ENCODE measurements at places on chromosomes 11 and 22.

DNA sequence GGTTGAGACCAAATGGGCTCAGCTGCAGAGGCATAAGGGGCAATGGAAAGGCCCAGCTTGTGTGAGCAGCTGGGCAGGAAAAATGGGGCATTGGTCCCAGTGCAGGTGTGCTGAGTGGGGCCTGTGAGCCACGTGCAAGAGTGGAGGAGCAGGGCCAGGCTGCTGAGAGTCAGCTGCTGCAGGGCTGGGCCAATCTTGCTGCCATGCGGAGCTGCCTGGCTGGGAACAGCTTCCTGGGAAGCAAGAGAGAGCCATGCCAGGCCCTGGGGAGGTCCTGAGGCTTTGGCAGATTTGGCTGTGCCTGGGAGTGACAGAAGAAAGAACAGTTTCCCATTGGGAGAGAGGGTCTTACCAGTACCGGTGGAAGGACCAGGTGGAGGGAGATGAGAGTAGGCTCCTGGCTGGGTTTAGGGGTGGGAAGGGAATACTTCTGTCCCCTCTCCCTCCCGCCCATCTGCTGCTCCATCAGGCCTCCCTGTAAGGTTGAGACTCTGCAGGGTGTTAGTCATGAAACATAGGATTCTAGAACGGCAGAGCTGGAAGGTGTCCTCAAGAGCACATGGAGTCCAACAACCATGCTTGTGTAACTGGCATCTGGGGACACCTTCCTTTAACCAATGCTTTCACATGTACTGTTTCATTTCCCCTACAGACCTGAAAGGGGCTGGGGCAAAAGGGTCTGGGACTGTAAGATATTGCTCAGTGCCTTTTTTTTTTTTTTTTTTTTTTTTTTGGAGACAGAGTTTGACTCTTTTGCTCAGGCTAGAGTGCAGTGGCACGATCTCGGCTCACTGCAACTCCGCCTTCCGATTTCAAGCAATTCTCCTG lies 10.4 kb downstream of the SEPTIN3 start:
- DNase-seq: no peak

GRCh38 chr11:128666397-128666796 lies 27.5 kb upstream of the FLI1 start:
- DNase-seq: peak; percentile 12

- no peak for DNase-seq
Measured at GRCh38 chr11:73856031-73856567, 20.5 kb downstream of the COA4 start.

GRCh38 chr11:83088965-83089364 lies 17.3 kb upstream of the RAB30 start:
- DNase-seq: no peak

GRCh38 chr22:17941471-17942406 lies 82.6 kb downstream of the MICAL3 start:
- no peak for DNase-seq

GRCh38 chr11:27722117-27722952 lies 22.1 kb upstream of the BDNF start:
- DNase-seq: peak; percentile 66

GRCh38 chr22:19565382-19566278 lies 41.4 kb upstream of the CLDN5 start:
- DNase-seq: no peak

GRCh38 chr22:22035771-22036314 lies 53.3 kb upstream of the TOP3B start:
- DNase-seq: no peak

DNA sequence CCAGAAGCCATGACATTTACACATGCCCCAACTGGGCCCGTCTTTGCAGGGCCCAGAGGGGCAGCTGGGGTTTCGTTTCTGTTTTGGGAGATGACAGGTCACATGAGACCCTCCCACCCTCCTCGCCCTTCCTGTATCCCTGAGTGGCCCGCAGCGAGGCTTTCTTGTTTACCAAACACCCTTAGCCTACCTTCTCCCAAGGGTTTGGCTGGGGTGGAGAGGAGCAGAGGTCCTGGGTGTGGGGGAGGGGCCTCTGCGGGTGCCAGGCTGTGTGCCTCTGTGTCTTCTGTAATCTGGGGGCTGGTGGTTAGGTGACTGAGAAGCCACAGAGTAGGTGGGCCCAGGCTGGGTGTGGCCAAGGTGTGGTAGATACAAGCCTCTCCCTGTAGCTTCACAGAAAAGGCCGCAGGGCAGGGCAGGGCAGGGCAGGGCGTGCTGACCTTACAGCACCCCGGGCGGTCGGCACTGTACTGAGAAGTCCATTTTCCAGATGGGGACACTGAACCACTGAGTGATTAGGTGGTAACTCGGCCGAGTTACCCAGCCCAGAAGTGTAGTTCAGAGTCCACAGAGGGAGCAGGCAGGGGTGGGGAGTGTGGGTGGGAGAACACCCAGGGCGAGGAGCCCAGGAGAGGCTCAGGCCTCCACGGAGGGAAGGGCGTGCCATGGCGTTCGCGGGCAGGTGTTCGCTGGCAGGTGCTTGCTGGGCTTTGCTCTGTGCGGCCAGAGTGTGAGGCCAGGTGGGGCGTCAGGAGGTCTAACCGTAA lies 8.7 kb downstream of the PRR5 start:
- no peak for DNase-seq

DNA sequence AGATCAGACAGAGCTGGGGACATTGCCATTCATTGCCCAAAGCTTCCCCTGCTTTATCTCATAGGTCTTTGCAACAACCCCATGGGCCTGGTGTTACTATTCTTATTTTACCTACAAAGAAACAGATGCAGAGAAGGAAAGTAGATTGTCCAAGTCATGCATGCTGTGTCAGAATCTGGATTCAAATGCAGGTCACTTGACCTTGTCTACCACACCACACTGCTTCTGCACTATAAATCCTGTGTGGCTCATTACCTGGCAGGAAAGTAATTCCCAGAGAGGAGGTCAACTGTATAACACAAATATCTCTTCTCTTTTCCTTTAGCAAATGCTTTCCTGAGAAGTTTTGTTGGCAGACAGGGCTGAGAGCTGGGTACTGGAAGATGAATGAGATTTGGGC lies 18.5 kb downstream of the PLEKHB1 start:
- DNase-seq: no peak

- no peak for DNase-seq
Measured at GRCh38 chr11:113603277-113604059, 102.6 kb downstream of the TMPRSS5 start.

DNA sequence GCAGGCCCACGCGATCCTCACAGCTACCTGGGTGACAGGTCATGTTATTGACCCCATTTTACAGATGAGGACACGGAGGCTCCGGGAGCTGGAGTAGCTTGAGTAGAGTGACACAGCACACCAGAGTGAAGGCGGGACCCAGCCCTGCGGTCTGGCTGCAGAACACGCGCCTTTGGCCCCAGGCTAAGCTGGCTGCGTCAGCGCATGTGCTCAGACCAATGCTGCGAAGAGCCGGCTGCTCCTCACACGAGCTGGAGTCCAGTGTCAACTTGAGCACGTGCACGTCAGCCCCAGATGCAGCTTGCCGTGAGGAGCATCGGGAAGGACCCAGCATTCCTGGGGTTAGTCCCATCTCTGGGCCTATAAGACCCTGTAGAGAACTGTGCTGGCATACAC lies 49.9 kb downstream of the SCUBE1 start:
- peak; percentile 65 for DNase-seq

DNA sequence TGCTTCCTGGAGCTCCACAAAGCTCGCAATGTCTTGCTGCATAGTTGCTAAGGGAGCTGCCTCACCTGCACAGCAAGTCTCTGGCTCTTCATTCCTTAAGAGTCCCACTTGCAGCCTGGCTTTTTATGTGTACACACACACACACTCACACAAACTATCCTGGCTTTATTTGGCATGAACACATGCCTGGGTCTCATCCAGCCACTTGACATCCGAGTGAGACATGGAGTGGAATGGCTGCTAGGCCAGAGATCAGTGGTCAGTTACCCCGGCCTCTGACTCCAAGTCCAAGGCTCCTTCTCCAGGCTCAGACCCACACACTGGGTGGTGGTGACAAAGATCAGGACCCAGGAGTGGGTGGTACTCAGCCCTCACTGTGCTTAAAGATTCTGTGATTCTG lies 37.9 kb upstream of the CLTCL1 start:
- DNase-seq: no peak

DNA sequence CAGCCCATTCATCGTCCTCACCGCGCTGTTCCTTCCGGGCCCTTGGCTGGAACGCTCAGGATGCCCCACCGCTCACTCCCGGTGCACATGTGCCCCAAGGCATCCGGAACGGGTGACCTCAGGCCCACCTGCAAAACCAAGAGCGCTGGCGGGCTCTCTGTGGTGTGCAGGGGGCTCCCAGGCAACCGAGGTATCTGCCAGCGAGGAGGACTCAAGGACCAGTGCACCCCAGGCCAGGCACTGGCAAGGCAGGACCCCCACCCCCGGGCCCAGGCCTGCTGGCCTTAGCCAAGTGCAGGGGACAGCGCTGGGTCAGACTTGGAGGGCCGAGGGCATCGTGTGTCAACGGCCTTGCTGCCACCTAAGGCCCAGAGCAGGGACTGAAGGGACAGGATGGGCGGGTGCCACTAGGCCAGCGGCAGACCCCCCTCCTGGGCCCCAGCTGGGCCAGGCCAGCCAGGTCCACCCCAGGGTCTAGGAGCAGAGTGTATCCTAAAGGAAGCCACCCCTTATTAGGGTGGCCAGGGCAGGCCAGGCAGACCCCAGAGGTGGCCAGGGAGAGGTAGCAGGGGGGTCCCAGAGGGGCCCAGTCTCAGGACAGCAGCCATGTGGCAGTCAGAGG lies 8.5 kb downstream of the TNNT3 start:
- no peak for DNase-seq

GRCh38 chr11:47791774-47792430 lies 24.8 kb upstream of the FNBP4 start:
- no peak for DNase-seq

- DNase-seq: no peak
Measured at GRCh38 chr11:111352231-111352746, 26.8 kb downstream of the POU2AF1 start.

GRCh38 chr11:81472646-81473045 lies 1261.0 kb downstream of the FAM181B start:
- DNase-seq: no peak

- no peak for DNase-seq
Measured at GRCh38 chr22:46966846-46967245, 204.4 kb downstream of the TBC1D22A start.

- peak; percentile 62 for DNase-seq
Measured at GRCh38 chr11:79119491-79120284, 321.1 kb downstream of the TENM4 start.

GRCh38 chr22:37459206-37459605 lies 27.0 kb downstream of the MFNG start:
- DNase-seq: no peak

- DNase-seq: no peak
Measured at GRCh38 chr11:7089328-7090251, 792 bp downstream of the RBMXL2 start.

- DNase-seq: no peak
Measured at GRCh38 chr11:73048446-73048845, 93.7 kb downstream of the FCHSD2 start.

- DNase-seq: peak; percentile 42
Measured at GRCh38 chr11:70135625-70136059, 57.5 kb downstream of the ANO1 start.

DNA sequence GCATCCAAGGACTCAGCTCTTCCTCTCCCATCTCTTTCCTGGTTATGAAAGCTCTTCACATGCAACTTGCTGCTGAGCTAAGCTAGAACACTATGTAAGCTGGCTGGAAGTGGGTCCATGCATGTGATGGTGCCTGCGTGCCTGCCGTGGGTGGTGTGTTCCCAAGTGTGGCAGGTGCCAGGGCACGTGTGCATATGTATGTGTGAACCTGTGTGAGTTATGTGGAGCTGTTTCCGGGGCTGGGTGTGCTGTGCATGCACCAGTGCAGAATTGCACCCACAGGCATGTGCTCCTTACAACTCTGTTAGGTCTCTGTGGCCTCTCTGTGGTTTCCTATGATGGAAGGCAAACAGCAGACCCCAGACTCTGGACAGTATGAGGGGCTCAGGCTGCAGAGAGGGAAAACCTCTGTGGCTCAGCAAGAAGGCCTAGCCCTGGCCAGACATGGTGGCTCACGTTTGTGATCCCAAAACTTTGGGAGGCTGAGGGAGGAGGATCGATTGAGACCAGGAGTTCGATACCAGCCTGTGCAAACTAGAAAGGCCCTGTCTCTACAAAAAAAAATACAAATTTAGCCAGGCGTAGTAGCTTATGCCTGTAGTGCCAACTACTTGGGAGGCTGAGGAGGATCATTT lies 4.1 kb upstream of the P2RY6 start:
- DNase-seq: no peak

DNA sequence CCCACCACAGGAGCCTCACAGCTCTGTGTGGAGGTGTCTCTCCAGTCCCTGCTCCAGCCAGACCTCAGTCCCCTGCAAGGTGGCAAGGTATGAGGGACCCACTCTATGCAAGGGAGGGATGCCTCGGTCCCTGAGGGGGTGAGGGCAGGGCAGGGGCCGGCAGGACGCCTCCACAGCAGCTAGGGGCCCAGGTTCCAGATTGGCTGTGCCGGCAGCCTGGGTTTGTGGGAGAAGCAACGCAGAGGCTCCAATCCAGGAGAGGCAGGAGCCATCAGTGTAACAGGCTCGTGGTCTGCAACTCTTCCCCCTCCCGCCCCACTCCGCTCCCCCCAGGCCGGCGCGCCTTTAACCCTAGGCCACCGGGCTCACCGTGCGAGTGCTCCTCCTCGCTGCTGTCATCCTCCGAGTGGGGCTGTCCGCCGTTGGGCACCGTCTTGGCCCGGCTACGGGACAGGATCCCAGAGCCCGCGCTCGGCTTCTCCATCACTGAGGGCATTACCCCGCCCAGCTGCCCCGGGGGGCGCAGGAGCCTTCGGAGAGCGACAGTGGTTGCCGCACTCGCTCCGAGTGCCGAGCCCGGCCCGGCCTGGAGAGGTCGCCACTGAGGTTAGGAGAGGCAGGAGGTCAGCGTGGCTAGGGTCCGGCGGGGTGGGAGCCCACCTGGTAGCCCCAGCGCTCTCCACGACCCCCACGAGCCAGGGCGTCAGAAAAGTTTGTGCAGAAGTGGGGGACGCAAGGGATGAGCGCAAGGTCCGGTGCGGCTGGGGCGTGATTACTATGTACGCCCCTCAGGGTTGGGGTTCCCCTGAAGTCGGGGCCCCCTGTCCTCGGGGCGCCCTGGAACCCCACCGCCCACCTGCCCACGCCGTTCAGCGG lies 765 bp downstream of the RCOR2 start:
- DNase-seq: peak; percentile 95

- peak; percentile 12 for DNase-seq
Measured at GRCh38 chr22:25935266-25936058, 193.5 kb downstream of the MYO18B start.

DNA sequence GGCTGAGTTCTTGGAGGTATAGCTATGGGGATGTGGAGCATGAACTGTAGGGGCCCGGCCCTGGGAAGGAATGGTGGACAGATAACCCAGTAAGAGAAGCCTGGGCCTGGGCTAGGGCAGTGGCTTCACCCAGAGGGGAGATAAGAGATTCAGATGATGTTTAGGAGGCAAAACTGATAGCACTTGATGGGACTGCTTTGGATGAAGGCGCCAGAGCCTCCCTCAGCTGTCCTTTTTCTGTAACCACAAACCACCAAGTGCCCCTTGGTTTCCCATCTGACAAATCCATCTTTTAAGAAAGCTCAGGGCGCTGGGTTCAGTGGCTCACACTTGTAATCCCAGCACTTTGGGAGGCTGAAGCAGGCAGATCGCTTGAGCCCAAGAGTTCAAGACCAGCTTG lies 23.4 kb downstream of the RELT start:
- DNase-seq: no peak

Data from ELF-1 (cell line).